ENCODE measurements at places on chromosomes 5 and 9. TPM values are rescaled to one million over a fixed set of nuclear protein-coding genes. Genes with fewer than 3 reads are reported as not detected.
A peak's percentile ranks its signal among the peaks of the same experiment; 100 is the strongest.

The SIL1 gene
- 48.2 TPM for polyA plus RNA-seq

The CSNK1G3 gene
- polyA plus RNA-seq = 34.0 TPM

The MLANA gene
- not detected for polyA plus RNA-seq

The LCP2 gene
- not detected for polyA plus RNA-seq

The PCDHGB4 gene
- 1.6 TPM for polyA plus RNA-seq

The NIM1K gene
- 0.07 TPM for polyA plus RNA-seq

The STC2 gene
- 4.1 TPM for polyA plus RNA-seq

The DNAI1 gene
- polyA plus RNA-seq = not detected

DNA sequence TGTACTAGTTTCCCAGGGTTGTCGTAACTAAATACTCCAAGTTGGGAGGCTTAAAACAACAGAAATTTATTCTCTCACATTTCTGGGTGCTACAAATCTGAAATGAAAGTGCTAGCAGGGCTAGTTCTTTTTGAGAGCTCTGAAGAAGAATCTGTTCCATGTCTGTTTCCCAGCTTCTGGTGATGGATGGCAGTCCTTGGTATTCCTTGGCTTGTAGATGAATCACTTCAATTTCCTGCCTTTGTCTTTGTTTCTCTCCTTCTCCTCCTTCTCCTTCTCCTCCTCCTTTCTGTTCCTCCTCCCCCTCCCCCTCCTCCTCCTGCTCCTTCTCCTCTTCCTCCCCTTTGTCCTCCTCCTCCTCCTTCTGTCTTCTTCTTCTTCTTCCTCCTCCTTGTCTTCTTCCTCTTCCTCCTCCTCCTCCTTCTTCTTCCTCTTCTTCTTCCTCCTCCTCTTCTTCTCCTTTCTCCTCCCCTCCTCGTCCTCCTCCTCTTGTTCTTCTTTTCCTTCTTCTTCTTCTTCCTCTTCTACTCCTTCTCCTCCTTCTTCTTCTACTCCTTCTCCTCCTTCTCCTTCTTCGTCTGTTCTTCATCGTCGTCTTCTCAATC lies 104.7 kb upstream of the ANKRD55 start:
- no peak for DNase-seq

GRCh38 chr9:127049044-127049443 lies 73.4 kb downstream of the ANGPTL2 start:
- DNase-seq = peak; percentile 50

GRCh38 chr5:95861221-95861863 lies 38.8 kb upstream of the GLRX start:
- DNase-seq = no peak

GRCh38 chr5:37182667-37183066 lies 66.5 kb downstream of the CPLANE1 start:
- DNase-seq = no peak

- DNase-seq = no peak
These were observed 140.0 kb upstream of the CDKN2B start for GRCh38 chr9:22148876-22149637.

GRCh38 chr5:176559683-176560082 lies 10.5 kb downstream of the CDHR2 start:
- DNase-seq = no peak

- DNase-seq = no peak
These were observed 102.4 kb upstream of the RFX3 start for GRCh38 chr9:3628239-3628638.

DNA sequence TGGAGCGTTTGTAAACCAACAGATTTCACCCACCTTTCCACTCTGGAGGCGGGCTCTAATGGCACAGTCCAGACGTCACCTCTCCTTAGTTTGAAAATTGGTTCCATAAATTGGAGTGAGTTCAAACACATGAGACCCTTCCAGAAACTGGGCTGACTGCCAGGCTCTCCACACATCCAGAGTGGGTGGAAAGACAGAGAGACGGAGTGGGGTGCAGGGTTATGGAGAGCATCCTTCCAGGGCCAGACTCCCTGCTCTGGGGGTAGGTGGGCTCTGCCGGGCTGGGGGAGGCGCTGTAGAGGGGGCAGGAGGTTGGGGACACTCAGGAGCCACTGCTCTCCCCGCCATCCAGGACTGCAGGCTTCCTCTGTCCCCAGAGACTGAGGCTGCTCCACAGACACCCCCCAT lies 104.7 kb upstream of the PHYKPL start:
- DNase-seq = no peak

GRCh38 chr5:17370651-17371050 lies 127.4 kb upstream of the TAF11L2 start:
- peak; percentile 30 for DNase-seq

DNA sequence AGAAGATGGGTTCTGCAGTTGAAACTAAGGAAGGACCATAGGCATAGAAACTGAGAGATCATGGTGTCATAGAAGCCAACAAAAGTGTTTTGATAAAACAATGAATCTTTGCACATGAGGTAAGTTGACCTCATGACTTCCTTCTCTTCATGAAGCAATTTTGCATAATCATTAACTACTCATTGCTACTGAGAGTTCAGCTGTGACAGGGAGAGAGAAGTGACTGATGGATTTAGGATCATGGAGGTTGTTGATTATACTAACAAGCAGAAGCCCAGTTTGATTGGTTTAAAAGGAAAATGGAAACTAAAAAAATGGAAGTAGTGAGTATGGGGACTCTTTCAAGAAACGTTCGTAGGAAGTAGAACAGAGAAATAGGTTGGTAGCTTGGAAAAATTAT lies 51.2 kb downstream of the PARP8 start:
- DNase-seq = no peak

DNA sequence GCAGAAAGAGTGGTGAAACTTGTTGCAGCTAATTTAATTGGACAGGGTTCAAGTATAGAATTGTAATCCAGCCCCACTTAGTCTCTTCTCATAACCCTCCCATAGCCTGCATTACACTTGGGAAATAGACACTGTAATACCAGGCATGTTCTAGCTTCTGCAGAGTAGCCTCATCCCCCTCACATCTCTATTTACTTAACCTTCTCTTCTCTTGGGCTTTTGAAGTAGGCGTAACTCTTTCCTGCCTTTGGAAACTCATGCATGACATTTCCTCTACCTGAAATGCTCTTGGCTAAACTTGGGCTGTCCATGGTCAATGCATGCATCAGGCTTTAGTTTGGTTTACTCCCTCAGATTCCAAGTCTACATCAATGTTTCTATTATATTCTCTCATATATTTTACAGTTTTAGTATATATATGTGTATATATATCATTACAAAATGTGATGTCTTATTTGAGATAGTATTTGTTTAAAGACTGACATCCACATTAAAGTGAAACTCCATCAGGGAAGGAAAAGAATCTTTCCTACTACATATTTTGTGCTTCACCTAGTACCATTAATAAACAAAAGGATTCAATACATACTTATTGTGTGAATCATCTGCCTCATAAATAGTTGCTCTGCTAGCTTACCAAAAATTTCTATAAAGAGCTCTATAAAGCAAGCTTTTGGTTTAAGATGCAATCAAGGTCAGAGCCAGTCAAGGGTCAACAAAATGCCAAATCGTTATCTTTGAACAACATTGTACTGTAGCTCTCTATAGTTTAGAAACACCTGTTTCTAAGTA lies 1158.0 kb downstream of the MAT2B start:
- DNase-seq = no peak

GRCh38 chr5:154284433-154284832 lies 93.9 kb downstream of the GALNT10 start:
- no peak for DNase-seq

- no peak for DNase-seq
These were observed 43.1 kb downstream of the PRR16 start for GRCh38 chr5:120507197-120507596.

DNA sequence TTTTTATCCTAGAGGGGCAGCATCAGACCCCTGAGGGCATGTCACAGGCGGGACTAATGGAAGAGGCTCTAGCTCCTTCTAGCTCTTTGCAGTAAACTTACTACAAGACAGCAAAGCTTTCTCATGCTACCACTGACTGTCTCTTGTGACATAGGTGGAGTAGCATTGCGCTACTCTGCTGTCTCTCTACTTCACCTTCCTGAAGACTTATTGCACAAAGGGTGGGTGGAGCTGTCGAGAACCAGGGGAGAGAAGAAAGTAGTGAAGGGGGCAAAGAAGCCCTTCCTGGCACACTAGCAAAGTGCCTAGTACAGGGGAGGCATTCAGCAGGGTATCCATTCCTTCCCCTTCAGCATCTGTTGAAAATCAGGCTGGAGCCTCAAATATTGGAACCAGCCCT lies 36.1 kb upstream of the NEK6 start:
- no peak for DNase-seq

GRCh38 chr5:91252916-91253315 lies 130.2 kb downstream of the ARRDC3 start:
- DNase-seq = no peak

- DNase-seq = peak; percentile 73
These were observed 37.3 kb upstream of the FYB1 start for GRCh38 chr5:39256477-39257235.

- DNase-seq = no peak
These were observed 25.9 kb upstream of the POMT1 start for GRCh38 chr9:131476777-131477345.

GRCh38 chr9:10911373-10911772 lies 298.6 kb upstream of the PTPRD start:
- no peak for DNase-seq

GRCh38 chr9:134626571-134627416 lies 14.8 kb upstream of the COL5A1 start:
- DNase-seq = no peak

DNA sequence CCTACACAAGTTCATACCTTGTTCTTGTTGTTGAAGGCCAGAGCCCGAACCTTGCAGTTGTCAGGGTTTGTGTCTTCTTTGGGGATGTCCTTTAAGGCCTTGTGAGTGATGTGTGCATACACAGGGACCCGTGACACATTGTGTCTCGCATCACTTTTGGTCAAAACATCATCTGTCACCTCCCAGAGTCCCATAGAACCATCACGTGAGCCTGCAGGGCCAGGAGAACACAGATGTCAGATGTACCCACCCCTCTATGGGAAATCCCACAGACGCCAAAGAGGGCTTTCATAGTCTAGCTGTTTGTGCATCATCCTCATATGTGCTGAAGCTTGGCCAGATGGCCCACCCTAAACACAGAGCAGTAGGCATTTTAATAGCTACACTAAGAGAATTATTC lies 28.2 kb downstream of the DCAF12 start:
- DNase-seq = no peak

- DNase-seq = no peak
These were observed 13.5 kb upstream of the WDR38 start for GRCh38 chr9:124839612-124840299.

DNA sequence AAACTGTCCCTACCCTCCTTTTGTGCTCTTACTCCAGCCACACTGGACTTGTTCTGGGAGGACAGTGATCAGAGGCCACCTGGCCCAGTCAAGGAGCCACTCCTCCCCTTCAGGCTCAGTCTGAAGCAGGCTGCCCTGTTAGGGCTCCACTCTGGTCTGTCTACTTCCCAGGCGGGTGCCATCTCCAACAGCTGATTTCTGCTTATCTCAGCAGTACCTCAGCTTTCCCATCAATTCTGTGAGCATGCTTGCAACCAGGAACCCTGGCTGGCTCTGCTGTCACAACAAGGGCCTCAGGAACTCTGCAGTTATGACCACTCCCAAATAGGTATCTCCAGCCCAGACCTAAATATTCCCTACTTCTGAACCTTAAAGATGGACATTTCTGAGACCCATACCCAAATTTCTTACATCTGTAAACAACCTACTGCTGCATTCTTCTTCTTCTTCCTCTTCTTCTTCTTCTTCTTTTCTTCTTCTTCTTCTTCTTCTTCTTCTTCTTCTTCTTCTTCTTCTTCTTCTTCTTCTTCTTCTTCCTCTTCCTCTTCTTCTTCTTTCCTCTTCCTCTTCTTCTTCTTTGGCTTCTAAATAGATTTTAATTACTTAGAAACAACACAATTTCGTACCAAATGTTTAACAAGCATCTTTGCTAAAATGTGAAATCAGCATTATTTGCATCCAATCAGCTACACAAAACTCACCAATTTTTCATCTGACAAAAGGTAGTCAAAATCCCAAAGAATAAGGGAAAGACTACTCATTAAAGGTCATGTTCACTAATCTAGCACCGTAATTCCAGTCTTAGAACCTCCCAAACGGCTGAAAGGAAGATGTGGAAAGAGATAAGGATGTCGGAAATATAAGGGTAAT lies 13.6 kb upstream of the SLC22A4 start:
- no peak for DNase-seq

- no peak for DNase-seq
These were observed 8.3 kb upstream of the ZBTB34 start for GRCh38 chr9:126852086-126852688.

DNA sequence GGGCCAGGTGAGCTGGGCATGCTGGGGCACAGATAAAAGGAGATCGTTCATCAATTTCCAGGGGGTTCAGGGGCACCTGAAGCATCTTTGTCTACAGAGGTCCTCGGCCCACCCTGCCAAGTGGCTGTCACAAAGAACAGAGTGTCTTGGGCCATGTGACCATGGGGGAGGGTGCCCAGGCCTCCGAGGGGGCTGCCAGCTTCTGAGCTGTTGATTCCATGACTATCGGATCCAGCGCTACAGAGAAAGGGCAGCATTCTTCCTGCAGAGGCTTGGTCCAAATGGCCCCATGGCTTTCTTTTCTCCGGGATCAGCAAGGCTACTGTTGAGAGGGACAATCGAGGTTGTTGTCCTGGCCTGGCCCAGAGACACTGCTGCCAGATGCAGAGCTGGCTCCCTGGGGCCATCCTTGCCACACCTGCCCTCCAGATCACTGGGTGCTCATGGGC lies 289.2 kb downstream of the ZSWIM6 start:
- DNase-seq = no peak

DNA sequence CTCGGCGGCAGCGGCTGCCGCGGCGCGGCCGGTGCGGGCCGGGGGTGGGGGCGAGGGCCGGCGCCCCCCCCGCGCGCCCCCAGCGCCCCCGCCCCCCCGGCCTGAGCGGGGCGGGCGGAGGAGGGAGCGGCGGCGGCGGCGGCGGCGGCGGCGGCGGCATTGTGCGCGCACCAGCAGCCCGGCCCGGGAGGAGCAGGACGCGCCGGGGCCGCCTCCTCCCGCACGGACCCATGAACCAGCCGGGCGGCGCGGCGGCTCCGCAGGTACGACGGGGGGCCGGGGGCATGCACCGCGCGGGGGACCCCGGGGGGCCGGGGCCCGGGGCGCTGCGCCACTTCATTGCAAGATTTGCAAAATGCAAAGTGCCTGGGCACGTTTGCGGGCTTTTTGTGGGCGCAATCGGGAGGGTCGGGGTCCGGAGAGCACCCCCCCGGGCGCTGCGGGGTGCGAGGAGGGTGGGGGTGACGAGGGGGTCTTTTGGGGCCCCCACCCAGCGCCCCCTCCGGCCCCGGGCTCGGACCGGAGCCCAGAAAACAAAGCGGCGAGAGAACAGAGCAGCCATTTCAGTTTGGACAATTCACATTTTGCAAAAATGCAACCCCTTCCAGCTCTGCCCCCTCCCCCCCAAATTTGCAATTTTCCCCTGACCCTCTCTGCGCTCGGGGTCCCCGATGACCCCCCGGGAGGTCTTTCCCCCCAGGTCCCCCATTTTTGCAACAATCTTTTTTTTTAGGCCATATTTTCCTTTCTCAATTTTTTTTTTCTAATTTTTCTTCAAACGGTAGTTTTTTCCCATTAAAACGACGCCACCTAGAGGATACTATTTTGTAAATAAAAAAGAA lies at the start of gene ZNF618:
Gene ZNF618 (plus strand): TSS at position 159 of the 842 bp plus-strand sequence. CDS start 72 bp downstream, at position 231.
- no peak for DNase-seq

All from keratinocyte (primary cell).